GOT3 (cell line): ENCODE measurements at places on chromosomes 13 and 19.

DNA sequence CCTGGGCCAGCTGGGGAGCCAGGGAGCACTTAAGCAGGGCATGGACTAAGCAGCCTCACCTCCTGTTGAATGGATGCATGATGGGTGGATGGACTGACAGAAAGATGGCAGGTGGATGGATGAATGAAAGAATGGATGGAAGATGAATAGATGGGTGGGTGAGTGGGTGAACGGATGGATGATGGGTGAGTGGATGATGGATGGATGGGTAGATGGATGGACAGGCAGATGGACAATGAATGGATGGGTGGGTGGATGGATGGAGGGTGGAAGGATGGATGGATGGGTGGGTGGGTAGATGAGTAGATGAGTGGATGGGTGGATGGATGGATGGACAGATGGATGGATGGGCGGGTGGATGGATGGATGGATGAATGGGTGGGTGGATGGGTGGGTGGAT, 18.7 kb downstream of the SHC2 start:
- no peak for DNase-seq

DNA sequence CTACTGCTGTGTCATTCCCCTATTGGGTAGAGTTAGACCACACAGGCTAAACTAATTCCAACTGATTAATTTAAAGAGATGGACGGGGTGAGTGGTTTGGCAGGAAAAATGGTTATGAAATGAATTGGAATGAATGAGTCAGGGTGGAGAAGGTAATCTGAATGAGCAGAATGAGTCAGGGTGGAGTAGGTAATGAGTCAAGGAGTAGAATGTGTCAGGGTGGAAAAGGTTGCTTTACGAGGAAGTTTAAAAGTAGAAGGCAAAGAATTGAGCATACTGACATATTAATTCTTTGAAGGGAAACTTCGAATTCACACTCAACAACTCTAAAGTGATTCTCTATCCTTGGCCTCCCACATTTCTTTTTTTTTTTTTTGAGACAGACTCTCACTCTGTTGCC, 12.7 kb upstream of the ZNF121 start:
- DNase-seq: no peak

GRCh38 chr13:98321395-98321794, 144.3 kb upstream of the RNF113B start:
- DNase-seq: no peak

DNA sequence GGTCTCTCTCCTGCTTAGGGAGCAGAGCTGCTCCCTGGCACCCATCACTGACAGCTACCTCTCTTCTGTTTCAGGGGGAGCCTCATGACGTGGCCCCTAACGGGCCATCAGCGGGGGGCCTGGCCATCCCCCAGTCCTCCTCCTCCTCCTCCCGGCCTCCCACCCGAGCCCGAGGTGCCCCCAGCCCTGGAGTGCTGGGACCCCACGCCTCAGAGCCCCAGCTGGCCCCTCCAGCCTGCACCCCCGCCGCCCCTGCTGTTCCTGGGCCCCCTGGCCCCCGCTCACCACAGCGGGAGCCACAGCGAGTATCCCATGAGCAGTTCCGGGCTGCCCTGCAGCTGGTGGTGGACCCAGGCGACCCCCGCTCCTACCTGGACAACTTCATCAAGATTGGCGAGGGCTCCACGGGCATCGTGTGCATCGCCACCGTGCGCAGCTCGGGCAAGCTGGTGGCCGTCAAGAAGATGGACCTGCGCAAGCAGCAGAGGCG, 23.2 kb upstream of the NCCRP1 start:
- no peak for DNase-seq

- DNase-seq: no peak
Measured at GRCh38 chr13:82202398-82202797, 1679.9 kb downstream of the SLITRK1 start.

GRCh38 chr19:17318966-17319365, 9.6 kb downstream of the DDA1 start:
- DNase-seq: no peak

DNA sequence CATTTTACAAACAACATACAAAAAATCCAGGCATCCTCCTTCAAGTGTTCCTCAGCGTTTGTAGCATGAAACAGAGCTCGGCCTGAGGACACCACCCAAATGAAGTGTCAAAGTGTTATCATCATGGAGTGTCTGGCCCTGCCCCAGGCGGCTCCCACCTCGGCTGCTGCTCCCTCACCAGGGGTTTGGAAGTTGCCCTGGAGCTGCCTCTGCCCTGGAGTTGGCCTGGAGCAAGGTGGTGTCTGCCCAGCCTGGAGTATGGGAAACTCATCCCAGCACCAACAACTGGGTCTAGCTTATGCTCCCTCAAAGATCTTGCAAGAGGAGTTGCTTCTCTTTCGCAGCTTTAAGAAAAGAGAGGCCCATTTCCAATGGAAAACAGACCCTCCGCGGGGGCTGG, 120.4 kb downstream of the FOXO1 start:
- DNase-seq: no peak

DNA sequence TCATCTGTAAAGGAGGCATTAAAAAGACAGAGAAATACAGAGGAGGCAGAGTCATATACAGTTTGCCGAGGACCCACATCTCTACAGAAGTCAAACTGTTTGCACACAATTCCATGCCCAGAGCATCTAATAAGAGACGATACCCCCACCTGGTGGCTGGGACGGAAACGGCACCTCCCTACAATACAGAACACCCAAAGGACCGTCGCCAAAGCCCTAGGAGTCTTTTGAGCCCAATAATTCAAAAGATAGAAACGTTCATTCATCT, 703 bp upstream of the PLEKHG2 start:
- DNase-seq: peak; percentile 83

GRCh38 chr13:64033921-64034320, 2618.3 kb upstream of the PCDH20 start:
- no peak for DNase-seq

DNA sequence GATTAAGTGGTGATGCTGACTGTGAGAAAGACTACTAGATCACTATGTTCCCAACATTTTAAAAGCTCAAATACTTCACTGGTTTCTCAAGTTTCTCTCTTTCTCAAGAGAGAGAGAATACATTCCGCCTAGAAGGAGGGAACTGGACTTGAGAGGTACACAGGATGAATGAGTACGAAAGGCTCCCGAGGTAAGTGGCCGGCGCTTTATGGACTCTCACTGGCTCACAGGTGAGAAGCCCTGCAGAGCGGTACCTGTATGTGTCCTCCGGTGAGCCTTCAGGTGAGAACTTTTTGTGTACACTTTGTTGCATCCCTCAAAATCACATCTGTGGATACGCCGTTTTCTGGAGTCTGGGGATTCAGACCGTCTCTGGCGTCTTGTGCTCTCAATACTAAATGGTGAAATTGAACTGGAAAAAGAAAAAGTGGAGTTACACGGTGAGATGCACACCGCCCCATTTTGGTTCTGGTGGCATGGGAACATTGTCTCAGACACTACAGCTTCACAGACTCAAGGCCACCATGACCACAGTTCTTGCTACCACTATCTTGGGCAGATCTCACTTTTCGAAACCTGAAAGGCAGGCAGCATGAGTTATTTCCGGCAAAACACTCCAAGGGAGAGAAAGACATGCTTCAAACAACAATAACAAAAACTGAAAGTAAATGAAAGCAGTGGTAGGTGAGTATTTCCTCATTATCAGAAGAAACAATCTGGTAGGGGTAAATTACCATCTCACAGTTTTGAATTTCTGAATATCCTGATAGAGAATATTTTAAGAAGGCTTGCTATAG, 418.9 kb downstream of the KLF12 start:
- DNase-seq: no peak

GRCh38 chr19:17865364-17866311, 5.9 kb downstream of the RPL18A start:
- no peak for DNase-seq

GRCh38 chr13:114285166-114285808, 3.9 kb downstream of the UPF3A start:
- no peak for DNase-seq

GRCh38 chr13:101065329-101065728, 351.0 kb downstream of the NALCN start:
- DNase-seq: peak; percentile 13

DNA sequence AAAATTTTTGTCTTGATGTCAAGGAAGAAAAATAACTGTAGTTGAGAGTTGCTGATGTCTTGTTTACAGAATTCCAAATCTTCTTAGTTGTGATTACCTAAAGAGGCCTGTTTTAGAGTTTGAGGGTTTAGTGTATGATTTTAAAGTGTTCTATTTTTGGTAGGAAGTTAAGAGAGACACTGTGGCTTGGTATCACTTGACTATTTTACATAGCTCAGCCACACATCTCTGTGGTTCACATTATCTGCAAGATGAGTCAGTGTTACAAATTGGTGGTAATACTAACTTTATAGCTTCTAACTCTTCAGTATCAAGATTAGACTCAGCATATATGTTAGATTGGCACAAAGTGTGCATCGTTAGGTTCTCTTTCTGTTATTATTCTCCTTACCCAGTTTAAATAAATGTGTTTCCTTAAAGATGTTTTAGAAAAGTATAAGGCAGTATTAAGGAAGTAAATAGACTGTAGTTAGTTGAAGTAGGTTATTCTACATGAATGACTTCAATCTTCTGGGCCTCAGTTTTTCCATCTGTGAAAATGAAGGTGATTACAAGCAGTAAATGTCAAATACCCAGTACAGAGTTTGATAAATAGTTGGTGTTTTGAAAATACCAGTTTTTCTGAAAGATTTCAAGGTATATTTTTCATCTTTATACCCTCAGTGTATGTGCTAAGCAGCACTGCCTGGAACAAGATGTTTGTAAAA, 33.4 kb downstream of the COG6 start:
- DNase-seq: no peak

DNA sequence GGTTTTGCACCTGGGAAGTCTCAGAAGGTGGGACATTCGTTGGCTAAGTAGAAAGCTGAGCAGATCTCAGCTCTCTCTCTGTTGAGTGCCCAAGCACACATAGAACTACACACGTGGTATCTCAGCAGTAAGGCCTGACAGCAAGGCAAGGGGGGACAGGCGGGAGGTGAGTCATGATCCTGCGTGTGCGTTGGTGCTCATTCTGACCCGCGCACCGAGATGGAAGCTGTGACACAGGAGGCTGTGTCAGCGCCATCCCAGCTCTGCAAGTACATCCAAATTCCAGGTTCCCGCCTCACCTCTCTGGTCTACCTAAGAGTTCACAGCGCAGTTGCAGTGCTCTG, 135.7 kb downstream of the USP12 start:
- no peak for DNase-seq

GRCh38 chr19:6576869-6577475, 14.0 kb downstream of the CD70 start:
- DNase-seq: no peak
